ENCODE measurements at places on chromosomes 2 and 18.

- no peak for DNase-seq
Measured at GRCh38 chr2:193251909-193252308, 1057.2 kb upstream of the TMEFF2 start.

GRCh38 chr2:156124458-156124857 is 208.1 kb downstream of the NR4A2 start:
- DNase-seq = no peak

GRCh38 chr2:4553241-4553640 is 849.9 kb downstream of the DCDC2C start:
- DNase-seq = no peak

DNA sequence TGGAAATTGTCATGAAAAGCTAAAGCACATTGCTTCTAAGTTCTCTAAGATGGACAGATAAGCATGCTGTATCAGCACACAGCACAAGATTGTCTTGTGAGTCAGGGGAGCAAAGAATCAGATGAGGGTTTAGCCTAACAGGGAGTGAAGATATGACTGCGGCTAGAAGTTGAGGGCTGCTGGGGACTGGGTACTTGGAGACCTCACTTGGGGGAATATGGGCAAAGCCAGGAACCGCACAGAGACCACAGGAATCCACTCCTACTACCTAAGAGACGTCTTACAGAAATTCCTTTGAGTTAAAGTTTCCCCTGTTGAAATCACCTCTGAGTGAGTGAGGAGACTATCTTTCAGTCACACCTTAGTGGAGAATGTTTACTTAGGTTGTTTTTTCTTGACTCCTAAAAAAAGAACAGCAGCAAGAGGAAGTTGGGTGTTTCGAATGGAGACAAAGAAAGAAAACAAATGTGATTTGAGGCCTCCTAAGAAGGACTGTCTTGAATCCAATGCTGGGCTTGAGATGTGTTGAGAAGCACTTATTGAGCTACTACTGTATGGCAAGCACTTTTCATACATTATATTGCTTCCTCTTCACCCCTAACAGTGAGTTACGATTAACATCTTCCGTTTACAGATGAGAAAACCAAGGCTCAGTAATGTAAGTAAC is 100.7 kb downstream of the ANKRD44 start:
- DNase-seq = peak; percentile 20

DNA sequence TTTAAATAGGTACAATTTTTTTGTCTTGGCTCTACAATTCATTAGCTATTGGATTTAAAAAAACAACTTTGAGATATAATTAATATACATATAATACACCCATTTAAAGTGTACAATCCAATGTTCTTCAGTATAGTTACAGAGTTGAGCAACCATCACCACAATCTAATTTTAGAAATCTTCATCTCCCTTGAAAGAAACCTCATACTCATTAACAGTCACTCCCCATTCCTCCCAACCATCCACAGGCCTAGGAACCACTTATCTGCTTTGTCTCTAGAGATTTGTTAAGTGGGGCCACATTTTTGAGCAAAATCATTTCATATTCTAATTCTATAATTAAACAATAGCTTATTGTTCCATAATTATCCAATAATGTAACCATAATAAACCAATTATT is 32.6 kb downstream of the MRPL33 start:
- no peak for DNase-seq

GRCh38 chr2:190707726-190708125 is 58.8 kb downstream of the NAB1 start:
- DNase-seq = no peak
